ENCODE measurements at places on chromosomes 6 and 20.
A peak's percentile ranks its signal among the peaks of the same experiment; 100 is the strongest.

GRCh38 chr20:63374504-63374903, 13.4 kb upstream of the CHRNA4 start:
- DNase-seq: no peak

GRCh38 chr6:7175462-7175861, 67.7 kb downstream of the RREB1 start:
- DNase-seq: no peak

DNA sequence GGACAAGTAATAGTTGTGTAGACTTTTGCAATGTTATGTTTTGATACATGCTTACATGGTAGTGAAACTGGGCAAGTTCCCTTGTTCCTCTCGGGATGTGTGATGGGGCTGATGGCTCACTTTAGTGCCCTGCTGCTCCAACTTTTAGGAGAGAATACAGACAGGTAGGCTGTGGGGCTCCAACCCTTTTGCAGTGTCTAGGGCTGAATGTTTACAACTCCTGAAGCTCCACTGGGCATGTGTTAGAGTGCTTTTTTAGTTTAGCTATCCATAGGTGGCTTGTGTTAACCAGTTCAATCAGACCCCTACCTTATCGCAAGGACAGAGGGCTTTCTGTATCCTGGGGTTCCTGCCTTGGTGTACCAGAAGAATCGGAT, 33.8 kb downstream of the SERPINB6 start:
- DNase-seq: no peak

GRCh38 chr6:109892451-109893435, 85.4 kb upstream of the GPR6 start:
- DNase-seq: peak; percentile 65

GRCh38 chr6:136772685-136773472, 19.4 kb downstream of the MAP3K5 start:
- peak; percentile 67 for DNase-seq

GRCh38 chr6:170345662-170346061, 39.1 kb downstream of the FAM120B start:
- no peak for DNase-seq

GRCh38 chr6:111576291-111576690, 29.4 kb downstream of the TRAF3IP2 start:
- no peak for DNase-seq

GRCh38 chr6:347232-347631, 44.3 kb upstream of the IRF4 start:
- no peak for DNase-seq

All from iPS DF 19.7 (cell line).